ENCODE measurements at places on chromosomes 2 and 18. TPM values are rescaled to one million over a fixed set of nuclear protein-coding genes. Genes with fewer than 3 reads are reported as not detected.

Gene SLC20A1
- total RNA-seq, result 120 TPM

Gene KCNF1
- not detected for total RNA-seq

GRCh38 chr2:169705927-169706326, 11.7 kb downstream of the PHOSPHO2 start:
- H3K4me1 ChIP-seq, result no peaks in the 10 kb centered on the region
- no peak overlapping the region for H3K4me3 ChIP-seq
- peaks cover 4% of the 10 kb centered on the region for H3K36me3 ChIP-seq
- no peaks in the 10 kb centered on the region for H3K27me3 ChIP-seq
- no peak overlapping the region for H3K27ac ChIP-seq
- DNase-seq, result no peak

DNA sequence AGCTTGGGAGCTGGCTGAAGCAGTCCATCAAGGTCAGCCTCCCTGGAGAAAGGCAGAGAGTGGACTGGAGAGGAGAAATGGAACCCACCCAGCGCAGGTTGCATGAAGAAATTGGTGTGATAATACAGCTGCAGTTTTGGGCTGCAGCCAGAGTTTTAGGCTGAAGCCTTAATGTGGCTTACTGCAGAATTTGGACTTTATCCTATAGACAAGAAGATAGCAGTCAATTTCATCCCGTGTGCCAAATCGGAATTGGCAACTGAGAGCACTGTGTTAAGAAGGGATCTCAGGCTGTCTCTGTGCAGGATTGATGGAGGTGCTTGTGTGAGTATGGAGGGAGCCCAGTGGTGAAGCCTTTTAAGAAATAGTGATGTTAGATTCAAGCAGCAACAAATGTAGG, 7.5 kb downstream of the SGPP2 start:
- no peaks in the 10 kb centered on the region for H3K36me3 ChIP-seq
- peaks cover 1% of the 10 kb centered on the region for H3K4me1 ChIP-seq
- H3K4me3 ChIP-seq, result no peak overlapping the region
- H3K27me3 ChIP-seq, result no peaks in the 10 kb centered on the region
- DNase-seq, result no peak
- H3K27ac ChIP-seq, result no peak overlapping the region

- DNase-seq, result no peak
- no peaks in the 10 kb centered on the region for H3K36me3 ChIP-seq
- no peak overlapping the region for H3K4me3 ChIP-seq
- H3K4me1 ChIP-seq, result no peaks in the 10 kb centered on the region
- no peak overlapping the region for H3K27ac ChIP-seq
These were observed 398.3 kb downstream of the ALK start for GRCh38 chr2:29522951-29523669.

DNA sequence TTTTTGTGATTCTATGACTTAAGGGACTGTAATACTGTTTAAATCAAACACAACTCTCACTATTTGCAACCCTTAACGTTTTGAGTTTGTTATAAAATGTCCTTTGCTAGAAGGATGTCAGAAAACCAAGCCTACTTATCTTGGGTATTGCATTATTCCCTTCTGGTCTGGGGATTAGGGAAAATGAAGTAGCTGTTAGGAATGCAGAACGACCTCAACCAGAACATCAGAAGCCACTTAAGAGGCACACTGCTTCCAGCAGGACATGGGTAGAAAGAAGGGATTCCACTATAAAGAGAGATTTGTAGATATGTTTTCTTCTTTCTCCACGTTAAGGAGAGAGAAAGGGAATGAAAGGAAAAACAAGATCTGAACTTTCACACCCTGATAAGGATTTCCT, 101.2 kb downstream of the SETBP1 start:
- no peaks in the 10 kb centered on the region for H3K27me3 ChIP-seq
- H3K27ac ChIP-seq, result no peak overlapping the region
- DNase-seq, result no peak
- H3K4me3 ChIP-seq, result no peak overlapping the region
- H3K36me3 ChIP-seq, result no peaks in the 10 kb centered on the region

Data from naive thymus-derived CD4-positive, alpha-beta T cell (primary cell).